ENCODE measurements at places on chromosomes 13 and 19.

DNA sequence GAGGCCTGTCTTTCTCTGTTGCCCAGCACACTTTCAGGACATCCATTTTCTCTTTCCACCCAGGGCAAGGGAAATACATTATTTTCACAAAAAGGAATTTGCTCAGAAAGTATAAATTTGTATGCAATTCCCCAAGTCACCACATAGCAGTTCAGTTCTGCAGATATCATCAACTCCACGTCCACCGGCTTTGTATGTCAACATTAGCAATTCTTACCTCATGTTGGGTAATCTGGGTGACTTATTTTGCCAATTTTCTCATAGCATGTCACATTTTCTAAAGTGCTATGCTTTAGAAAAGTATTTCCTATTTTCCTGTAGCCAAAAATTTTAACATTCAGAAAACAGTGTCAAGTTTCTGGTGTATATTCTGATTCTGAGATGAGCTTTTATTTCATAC, 501.8 kb downstream of the EFNB2 start:
- DNase-seq = no peak

DNA sequence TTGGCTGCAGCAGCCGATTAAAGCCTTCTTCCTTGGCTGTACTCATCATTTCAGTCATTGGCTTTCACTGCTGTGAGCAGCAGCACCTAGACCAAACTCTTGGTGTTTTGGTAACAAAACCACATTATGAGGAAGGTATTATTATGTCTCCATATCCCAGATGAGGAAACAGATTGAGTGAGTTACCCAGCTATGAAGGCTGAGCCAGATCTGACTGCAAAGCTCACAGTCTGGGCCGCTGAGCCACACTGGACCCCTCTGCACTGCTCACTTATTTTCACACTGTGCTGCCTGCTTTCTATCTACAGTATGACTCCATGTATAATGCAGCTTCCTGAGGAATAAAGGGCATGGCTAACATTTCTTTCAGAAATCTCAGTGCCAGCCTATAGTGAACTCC, 24.5 kb downstream of the CRYL1 start:
- no peak for DNase-seq

DNA sequence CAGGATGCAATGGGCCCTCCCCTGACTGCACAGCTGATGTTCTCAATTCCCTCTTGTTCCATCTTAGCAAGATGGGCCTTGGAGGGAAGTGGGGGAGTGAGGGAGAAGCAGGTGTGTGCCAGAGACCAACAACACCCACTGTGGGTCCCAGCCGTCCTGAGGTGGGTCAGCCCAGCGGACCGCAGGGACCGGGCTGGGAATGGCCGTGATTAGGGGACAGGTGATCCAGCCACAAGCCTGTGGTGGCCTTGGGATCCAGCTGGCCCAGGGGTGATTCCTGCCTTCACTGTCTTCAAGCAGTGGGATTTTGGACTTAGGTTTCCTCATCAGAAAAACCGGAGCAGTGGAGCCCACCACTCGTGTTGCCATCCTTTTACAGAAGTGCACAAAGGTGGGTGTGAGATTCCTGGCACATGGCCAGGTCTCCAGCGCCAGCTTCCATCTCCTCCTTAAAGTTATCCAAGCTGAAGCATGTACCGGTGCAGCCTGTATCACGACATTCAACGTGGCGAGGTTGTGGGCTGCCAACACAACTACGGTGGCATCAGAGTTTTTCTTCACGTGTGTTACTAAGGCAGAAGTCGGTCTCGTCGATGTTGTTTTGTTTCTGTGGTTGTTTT, 9.0 kb upstream of the ATP11A start:
- no peak for DNase-seq

DNA sequence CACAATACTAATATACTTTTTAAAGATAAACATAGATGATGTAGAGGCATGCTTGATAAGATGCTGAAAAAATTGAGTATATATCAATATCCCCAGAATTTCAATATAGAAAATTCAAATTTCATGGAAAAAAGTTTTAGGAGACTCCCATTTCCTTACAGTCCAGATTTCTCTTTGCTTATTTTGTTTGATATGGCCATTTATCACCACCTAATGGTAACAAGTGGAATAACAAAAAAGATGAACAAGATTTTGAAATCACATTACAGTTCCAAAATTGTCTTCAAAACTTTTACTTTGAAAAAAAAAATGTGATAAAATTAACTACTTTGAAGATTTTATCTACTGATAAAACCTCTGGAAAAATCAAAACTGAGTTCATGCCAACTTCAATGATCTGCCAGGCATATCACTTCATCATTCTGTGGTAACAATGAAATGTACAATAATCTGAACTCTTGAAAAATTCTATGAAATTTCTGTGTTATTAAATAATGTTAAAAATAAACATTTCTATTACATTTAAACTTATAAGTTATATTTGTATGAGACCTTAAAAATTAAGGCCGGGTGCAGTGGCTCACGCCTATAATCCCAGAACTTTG, 17.5 kb downstream of the MIPEP start:
- DNase-seq = peak; percentile 70

- DNase-seq = no peak
Measured at GRCh38 chr13:32940601-32941000, 75.6 kb upstream of the KL start.

- no peak for DNase-seq
Measured at GRCh38 chr13:103431856-103432255, 365.6 kb upstream of the SLC10A2 start.

GRCh38 chr19:39412867-39413271, 400 bp downstream of the PLEKHG2 start:
- no peak for DNase-seq

- peak; percentile 40 for DNase-seq
Measured at GRCh38 chr19:53892981-53893325, 11.0 kb downstream of the PRKCG start.

DNA sequence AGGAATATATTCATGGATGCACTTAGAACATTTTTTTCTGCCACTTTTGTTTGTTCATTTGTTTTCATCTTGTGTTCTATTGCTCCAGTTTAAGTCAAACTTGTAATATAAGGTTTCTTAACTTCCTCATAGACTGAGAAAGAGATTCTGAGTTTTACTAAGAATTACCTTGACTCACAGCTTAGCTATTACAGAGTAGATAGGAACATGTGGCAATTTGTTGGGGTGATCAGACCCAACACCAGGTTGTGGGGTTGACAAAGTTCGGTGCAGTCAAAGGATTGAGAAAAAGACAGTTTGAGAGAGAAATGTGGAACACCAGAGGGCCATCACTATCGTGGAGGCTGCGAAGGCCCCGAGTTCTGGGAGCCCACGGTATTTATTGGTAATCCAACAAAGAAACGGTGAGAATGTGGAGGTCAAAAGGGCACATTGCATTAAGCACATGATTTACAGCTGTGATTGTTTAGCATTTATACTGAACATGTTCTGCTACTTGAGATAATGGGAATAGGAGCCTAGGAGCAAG, 2526.0 kb downstream of the PCDH9 start:
- DNase-seq = no peak

GRCh38 chr19:5115771-5116202, 146.9 kb downstream of the KDM4B start:
- DNase-seq = no peak

DNA sequence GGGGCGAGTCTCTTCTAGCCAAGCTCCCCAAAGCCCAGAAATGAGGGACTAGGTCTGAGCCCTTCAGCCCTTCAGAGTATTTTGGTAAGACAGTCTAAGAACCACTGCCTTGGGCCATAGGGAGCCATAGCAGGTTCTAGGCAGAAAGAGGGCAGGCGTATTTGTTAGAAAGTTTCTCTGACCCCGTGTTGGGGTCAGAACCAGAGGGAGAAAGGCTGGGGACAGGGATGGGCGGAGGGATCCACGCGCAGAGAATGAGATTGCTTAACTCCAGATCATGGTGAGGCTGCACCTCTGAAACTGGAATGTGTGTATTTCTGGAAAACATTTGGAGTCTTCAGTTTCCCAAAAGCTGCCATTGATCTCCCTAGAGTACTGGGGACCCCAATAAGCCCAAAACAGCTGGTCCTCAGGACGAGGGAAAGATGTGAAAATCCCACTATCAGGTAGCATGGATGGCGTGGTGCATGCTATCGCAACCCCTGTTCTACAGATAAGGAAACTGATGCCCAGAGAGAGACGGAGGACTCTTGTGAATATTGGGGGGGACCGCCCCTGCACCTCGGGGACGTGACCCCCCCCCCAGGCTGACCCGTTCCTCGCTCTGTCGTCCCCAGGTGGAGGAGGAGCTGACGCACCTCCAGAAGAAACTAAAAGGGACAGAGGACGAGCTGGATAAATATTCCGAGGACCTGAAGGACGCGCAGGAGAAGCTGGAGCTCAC, 703 bp upstream of the TPM4 start:
- no peak for DNase-seq

DNA sequence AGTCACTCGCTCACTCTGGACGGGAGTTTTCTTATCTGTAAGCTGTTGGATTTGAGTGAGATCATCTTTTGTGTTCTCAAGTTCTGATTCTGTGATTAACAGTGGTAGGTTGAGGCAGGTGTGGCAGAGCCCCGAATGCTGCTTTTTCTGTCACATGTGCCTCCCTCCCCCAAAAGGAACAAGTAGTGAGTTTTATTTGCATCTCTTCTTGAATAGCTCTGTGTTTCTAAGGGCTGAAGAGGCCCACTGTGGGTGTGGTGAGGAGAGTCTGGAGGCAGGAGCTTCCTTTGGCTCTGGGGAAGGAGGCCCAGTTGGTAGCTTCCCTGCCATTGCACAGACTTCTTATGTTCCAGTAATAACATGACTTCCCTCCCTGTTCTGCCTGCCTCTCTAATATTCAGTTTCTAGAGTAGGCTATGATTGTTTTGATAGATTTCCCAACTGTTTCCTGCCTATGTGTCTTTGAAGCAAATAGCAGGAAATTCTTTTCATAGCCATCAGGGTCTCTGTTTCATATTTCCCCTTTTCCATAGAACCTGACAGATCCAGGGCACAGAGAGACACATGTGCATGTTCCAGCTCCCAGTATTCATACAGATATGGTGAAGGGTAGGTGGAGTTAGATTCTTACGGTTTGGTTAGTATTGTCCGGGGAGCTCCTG, 23.9 kb upstream of the CXCL17 start:
- peak; percentile 13 for DNase-seq

DNA sequence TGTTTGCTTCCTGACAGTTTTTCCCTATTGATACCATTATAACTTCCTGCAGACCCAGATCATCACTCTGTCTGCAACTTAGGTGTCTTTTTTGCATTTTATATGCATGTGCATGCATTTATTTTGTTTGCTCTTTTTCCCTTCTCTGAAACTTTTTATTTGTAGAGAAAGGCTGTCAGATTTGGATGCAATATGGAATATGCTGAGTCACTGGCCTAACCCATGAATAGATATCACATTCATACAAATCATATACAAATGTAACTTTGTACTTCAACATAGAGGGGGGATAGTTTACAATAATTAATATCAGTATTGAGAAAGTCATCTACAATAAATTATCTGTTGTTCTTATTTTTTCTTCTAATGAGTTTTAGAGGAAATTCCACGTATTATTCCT, 1465.0 kb downstream of the EFNB2 start:
- no peak for DNase-seq

DNA sequence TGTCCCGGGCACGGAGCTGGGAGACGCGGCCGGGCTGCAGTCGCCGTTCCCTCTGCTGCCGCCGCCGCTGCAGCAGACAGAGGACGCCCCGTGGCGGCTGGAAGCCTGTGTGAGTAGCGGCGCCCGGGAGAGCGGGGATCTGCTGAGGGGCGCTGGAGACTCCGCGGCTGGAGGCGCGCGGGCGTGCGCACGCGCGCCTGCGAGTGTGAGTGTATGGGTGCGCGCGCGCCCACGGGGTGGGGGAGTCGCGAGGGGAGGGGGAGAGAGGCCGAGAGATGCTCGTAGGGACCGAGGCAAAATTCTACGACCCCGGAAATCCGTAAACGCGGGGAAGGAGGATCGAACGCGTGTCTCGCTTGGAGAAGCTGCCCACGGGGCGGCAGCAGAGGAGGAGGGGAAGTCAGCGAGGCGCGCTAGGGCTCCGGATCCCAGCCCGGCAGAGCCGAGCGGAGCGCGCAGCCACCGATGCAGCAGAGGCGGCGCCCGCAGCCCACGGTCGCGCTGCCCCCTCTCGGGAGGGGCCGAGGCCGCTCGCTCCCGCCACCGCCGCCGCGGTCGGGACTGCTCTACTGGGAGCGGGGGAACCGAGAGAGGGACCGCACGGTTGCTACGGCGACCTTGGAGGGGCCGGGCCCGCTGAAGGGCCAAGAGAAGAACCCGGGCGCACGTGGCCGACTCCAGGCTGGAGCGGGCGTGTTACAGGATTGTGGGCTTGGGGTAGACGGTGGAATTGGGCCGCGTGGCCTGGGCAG, at the start of gene ENOX1:
ENOX1 (minus strand) TSS at position 207 of the 752 bp plus-strand sequence.
- peak; percentile 55 for DNase-seq

DNA sequence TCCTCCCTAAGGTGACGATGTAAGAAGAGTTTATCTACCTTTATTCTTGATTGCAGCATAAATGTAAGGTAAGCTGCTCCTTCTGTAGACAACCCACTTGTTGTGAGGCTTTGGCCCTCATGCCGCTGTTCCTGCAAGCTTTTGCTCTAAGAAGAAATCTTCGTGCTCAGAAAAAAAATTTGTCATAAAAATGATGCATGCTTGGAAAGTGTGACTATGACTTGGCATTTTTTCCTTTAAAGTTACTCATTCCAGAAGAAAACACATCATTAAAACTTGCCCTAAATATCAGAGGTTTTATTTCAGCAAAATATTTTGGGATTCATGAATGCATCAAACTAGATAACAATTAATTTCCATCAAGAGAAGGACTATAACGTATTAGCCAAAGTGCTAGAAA, 39.8 kb downstream of the KCTD12 start:
- no peak for DNase-seq

- DNase-seq = no peak
Measured at GRCh38 chr13:22839603-22840530, 340.9 kb upstream of the SGCG start.

GRCh38 chr19:28878862-28879566, 333.9 kb downstream of the UQCRFS1 start:
- DNase-seq = peak; percentile 57

DNA sequence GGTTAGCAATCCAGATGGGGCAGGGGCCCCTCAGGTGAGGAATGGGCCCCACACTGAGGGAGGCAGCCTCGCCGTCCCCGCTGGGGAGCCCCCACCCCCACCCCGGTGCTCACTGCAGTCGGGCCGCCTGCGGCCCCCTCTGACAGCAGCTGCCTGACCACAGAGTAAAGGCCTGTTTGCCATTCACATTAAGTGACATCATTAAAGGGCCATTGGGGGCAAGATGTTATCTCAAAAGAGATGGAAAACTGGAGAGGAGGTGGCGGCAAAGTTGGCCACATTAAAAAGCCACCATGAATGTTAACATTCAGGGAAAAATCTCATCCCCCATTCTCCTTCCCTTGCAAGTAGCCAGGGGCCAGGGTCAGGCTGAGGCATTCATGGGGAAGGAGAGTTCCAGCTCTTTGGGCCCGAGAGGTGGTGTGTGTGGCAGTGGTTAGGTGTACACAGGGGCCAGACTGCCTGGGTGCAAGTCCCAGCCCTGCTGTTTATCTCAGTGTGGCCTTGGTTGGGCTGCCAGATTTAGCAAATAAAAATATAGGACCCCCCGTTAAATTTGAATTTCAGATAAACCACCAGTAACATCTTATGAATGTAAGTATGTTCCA, 20.9 kb downstream of the VSTM2B start:
- no peak for DNase-seq

GRCh38 chr19:54379187-54379678, 14.5 kb upstream of the LAIR1 start:
- no peak for DNase-seq

- no peak for DNase-seq
Measured at GRCh38 chr19:58468216-58468839, 1.4 kb downstream of the ZNF324 start.
